ENCODE measurements at places on chromosomes 2 and 18.

GRCh38 chr2:207121784-207122183 is 44.0 kb downstream of the KLF7 start:
- DNase-seq: no peak

GRCh38 chr2:200089040-200089755 is 133.8 kb downstream of the MAIP1 start:
- no peak for DNase-seq

GRCh38 chr2:101794141-101794540 is 96.6 kb downstream of the MAP4K4 start:
- DNase-seq: no peak

DNA sequence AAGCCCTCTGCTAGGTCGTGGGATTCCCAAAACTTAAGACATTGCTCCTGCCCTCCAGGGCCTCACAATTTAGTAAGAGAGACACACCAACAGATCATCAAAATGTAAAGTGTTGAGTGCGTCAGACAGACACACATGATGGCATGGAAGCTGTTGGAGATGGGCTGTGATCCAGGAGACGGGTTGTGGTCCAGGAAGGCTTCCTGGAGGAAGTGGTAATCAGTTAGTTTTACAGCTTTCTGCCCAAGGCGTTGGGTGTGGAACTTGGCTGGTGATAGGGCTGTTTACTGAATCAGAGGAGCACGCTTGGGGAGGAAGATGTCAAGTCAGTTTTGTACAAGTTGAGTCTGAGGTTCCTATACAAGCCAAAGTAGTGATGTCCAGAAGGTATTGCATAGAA is 24.0 kb upstream of the GLI2 start:
- DNase-seq: no peak

DNA sequence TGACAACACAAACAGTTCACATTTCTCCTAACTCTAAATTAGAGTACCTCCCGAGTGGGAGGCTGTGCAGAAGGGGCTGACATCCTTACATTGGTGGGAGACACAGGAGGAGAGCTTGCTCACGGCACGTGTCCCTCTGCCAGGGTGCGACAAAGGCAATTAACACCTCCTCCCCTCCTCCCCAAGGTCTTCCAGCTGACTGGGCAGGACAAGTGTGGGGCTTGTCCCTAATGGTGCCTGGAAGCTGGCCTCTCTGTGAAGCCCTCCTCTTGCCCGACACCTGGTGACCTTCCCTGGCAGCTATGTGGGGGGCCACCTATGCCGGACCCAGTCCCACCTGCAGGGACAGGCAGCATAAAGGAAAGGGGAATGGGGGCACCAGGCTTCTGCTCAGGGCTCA is 57.0 kb downstream of the FAM168B start:
- no peak for DNase-seq
